ENCODE measurements at places on chromosomes 7 and 10.
A peak's percentile ranks its signal among the peaks of the same experiment; 100 is the strongest.

GRCh38 chr10:18545621-18546305 is 105.6 kb downstream of the NSUN6 start:
- no peak for DNase-seq

- DNase-seq = peak; percentile 1
These were observed 470.0 kb downstream of the SUGCT start for GRCh38 chr7:40604601-40605438.

DNA sequence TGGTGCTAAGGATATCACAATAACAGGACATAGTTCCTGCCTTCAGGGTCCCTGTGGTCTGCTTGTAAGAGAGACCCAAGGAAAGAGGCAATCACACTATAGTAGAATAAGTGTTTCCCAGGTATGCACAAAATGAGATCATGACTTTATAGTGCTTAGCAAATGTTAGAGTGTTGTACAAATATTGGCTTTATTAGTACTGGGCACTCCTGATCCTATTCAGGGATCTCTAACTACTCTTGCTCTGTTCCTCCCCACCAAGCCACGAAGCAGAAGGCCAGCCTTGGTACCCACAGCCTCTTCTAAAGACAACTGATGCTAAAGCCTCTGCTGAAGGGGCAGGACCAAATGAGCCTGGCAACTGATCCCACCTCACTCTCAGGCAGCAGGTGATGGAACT is 75.1 kb downstream of the HERPUD2 start:
- DNase-seq = no peak

GRCh38 chr7:155684543-155684942 is 40.1 kb downstream of the RBM33 start:
- DNase-seq = no peak

DNA sequence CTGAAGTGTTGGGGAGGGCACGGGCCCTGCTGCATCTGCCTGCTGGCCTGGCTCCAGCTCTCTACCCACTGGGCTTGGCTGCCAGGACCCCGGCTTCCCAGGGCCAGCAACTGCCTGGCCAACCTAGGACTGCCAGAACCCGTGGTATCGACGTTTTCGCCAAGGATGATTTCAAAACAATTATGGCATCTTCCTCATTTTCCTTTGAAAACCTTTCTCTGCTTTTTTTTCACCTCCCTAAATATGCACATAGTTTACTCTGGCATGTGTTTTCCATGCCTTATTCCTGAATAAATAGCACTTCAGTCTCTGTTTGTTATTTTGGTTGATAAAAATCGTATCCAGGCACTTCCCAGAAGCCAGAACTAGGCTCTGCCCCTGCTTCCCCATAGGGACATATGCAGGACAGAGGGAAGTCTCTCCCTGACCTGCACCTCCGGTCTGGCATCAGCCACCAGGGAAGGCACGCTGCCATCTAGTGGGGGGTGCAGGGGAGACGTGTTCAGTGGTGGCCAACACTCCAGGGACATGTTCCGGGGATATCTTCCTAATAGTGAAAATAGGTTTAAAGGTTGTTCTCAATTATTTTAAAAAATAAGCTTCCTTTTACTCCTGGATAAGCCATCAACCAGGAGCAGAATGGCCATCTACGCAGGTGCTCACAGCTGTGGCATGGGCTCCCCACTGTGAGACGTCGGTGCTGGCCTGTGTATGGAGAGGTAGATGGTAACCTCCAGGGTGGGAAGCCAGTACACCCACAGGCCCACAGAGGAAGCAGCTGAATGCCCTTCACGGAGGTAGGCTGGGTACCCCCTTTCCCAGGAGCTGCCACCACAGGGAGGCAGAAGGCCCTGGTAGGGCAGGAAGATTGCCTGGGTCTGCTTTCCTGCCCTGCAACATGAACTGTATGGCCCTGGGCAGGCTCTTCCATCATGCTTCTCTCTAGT is 30.7 kb upstream of the ANTXRL start:
- no peak for DNase-seq

- no peak for DNase-seq
These were observed 471 bp downstream of the MGMT start for GRCh38 chr10:129467359-129468064.

GRCh38 chr10:132329565-132330485 is 2.2 kb upstream of the LRRC27 start:
- no peak for DNase-seq

DNA sequence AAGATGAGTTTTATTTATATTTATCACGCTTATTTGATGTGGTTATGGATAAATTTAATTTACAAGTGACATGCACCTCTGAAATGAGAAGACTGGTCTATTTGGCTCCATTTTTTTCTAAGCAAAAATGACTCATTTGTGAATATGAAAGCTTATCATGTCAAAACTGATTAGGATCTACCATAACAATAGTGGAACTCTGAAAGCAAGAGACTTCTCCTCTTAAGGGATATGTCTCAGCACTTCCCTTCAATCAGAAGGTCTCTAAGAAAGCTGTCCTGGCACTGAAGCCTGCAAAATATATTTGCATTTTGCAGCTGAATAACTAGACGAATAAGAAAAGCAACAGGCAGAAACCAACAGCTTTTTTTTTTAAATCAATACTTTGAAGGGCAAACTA is 12.7 kb downstream of the FAS start:
- DNase-seq = no peak

Measured in stimulated activated CD8-positive, alpha-beta memory T cell treated with anti-CD3 and anti-CD28 coated beads, Interleukin-7, amount 100 ng/mL, for 48 hours (primary cell).